CD4-positive, alpha-beta T cell treated with Interleukin-15 for 4 hours (primary cell): ENCODE measurements at places on chromosomes 12 and 14.

GRCh38 chr12:100868487-100868886 lies 73.9 kb downstream of the ANO4 start:
- DNase-seq: no peak

- DNase-seq: no peak
These were observed 180.8 kb downstream of the ERC1 start for GRCh38 chr12:1171657-1172408.

DNA sequence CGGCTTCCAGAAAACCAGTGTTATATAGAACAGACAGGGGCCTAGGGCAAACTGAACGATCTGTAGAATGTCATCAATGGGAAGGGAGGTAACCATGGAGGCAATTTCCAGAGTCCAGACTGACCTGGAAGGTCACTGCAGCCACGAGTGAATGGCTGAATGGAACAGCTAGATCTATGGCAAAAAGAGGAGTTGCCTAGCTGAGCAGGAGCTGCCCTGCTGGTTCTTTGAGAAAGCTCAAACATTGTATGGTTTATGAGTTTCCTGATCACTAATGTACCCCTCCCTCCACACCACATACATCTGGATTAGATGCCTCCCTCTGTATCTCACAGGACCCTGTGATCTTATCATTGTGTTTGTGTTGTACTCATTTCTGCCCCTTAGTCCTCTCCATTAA lies 1.0 kb upstream of the RERG start:
- no peak for DNase-seq

DNA sequence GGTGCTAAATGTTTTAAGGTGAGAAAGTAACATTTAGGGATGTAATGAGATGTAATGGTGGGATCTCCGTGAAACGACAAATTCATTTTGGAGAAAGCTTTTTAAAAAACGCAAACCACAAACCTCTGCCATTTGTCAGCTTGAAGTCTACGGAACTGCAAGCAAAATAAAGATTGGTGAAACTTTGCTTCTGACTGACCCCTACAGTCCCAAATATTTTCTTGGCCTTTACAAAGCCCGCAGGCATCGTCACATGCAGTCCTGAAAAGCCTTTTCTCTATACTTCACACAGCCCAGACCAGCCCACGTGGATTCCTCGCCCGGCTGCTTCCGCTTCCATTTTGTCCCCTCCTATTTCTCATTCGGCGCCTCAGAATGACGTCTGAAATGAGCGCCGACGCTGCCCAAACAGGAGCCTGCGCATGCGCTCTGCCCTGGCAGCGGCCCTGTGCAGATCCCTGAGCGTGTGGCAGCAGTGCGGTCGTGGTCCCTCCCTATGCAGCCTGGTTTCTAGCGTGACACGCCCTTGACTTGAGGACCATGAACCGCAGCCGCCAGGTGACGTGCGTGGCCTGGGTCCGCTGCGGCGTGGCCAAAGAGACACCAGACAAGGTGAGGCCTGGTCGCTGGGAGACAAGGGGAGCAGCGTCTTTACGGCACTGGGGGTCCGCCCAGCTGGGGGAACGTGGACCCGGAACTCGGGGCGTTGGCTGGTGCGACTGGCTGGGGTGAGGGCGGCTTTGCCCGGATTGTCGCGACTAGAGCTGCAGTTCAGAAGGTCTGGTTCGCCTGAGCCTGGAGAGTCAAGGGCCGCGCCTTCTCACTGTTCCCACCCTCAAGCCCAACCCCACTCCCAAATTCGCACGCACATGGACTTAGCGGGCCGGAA lies at the start of gene PWP1:
PWP1 (plus strand) TSS at position 440 of the 889 bp plus-strand sequence; CDS start at position 541, 101 bp downstream.
- peak; percentile 96 for DNase-seq

DNA sequence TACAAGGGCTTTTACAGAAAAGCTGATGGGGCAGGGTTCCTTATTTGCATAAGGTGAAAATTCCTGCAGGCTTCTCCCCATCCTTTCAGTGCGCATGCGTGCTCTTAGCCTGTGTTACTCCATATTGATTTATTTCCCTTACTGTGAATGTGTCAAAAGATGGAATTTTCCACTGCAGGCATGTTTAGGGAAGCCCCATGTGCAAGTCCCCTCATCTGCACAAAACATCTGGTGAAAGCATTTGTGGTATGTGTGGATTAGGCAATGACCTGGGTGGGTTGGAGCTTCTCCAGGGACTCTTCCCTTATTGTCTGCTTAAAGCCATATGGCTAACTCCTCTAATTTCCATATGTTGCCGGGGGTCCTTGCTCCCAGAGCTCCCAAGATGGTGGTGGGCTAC lies 912.7 kb upstream of the LRFN5 start:
- no peak for DNase-seq

DNA sequence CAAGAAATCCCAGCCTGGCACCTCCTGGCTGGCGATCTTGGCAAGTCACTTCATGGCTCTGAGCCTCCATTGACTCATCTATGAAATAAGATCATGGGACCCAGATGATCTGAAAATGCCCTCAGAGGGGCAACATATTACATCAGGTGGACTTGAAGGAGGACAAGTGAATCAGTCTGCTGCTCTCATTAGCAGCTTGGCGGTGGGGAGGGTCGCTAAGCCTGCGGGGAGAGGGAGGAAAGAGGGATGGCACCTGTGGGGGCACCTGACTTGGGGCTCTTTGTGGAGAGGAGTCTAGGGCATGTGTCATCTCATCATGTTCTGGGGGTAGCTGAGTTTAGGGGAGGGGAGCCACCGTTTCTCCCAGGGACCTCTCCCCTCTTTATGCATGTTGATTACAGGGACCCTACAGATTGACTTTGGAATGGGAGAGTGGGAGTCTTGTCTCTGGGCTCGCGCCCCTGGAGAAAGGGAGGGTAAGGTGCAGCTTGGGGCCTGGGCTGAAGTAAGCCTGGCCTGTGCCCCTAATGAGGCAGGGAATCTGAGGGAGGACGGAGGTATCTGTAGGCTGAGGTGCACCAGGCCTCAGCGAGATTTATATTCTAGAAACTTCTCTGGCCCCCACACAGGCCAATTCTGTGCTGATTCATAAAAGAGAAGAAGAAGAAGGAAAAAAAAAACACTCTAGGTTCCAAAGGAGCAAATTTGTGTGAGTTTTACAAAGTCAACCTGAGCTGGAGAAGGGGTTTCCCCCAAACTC lies 29.3 kb upstream of the BATF start:
- no peak for DNase-seq

DNA sequence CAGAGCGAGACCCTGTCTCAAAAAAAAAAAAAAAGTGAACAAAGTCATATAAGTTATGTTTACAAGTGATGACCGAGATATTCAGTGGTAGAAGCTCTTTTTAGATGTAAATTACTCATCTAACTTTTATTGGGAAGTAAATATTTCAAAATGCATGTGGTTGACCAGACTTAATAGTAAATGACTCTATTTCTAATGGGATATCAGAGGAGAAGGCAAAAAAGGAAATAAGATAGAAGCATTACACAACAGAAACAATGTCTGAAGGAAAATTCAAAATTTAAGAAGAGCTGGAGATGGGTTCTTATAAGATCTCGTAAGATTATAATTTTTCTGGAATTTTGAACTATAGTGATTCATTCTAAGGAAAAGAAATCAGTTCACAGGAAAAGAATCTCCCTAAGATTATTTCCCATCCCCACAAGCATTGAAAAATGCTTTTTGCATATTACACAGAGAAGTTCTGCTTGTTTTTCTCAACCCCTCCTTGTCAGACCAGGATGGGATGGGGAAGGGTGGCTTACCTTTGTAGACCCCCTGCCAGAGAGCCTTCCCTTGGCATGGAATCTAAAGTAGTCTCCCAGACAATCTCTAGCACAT lies 63.1 kb upstream of the STK38L start:
- DNase-seq: no peak
